ENCODE measurements at places on chromosomes 3 and 15. TPM values are rescaled to one million over a fixed set of nuclear protein-coding genes. Genes with fewer than 3 reads are reported as not detected.

DNA sequence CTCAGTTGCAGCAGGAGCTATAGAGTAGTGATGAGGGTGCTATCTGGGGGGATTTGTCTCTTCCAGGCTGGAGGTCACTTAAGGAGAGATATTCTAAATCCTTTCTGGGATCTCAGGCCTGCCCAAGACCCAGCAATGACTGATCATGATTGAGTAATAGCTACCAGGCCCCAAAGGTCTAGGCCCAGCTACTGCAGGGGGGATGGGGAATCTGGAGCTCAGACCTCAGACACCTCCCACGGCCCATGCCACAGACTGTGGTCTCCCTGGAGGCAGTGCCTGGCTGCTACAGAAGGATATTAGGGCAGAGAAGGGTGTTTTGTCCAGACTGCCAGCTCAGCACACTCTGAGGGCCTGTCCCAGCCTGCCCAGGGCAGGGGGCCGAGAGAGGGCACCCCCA is 6.9 kb downstream of the SLC38A3 start:
- no peak for DNase-seq
- H3K27me3 ChIP-seq = peaks cover 46% of the 10 kb centered on the region
- no peak overlapping the region for H3K27ac ChIP-seq
- H3K4me1 ChIP-seq = peaks cover 26% of the 10 kb centered on the region
- H3K36me3 ChIP-seq = no peaks in the 10 kb centered on the region

GRCh38 chr3:151350656-151351055 is 21.3 kb upstream of the P2RY13 start:
- H3K4me3 ChIP-seq = no peak overlapping the region
- no peaks in the 10 kb centered on the region for H3K36me3 ChIP-seq
- H3K27me3 ChIP-seq = no peaks in the 10 kb centered on the region
- DNase-seq = no peak
- H3K27ac ChIP-seq = no peak overlapping the region

DNA sequence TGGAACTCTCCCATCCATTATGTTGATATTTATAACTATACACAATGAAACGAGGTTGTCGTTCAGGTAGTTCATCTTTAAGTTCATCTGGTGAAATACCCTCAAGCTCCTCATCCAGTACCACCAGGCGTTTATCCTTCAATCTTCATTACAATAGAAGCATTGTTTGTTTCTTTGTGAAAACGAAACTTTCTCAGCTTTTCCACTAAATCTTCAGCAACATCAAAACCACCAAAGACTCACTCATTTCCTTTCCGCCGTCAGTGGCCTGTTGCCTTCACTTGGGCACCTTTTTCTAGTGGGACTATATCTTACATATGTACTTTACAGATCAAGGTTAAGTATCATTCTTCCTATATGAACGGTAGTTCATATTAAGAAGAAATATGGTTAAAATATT is 44.1 kb upstream of the TFG start:
- no peak overlapping the region for H3K4me3 ChIP-seq
- no peak for DNase-seq
- no peaks in the 10 kb centered on the region for H3K4me1 ChIP-seq
- no peak overlapping the region for H3K27ac ChIP-seq
- H3K36me3 ChIP-seq = peaks cover 3% of the 10 kb centered on the region

Gene CASR
- 2.5 TPM for total RNA-seq

Gene CLDN16
- total RNA-seq = 0.31 TPM

- no peak overlapping the region for H3K4me3 ChIP-seq
- no peaks in the 10 kb centered on the region for H3K36me3 ChIP-seq
- H3K27me3 ChIP-seq = no peaks in the 10 kb centered on the region
- DNase-seq = no peak
Measured at GRCh38 chr3:94405258-94406035, 342.6 kb downstream of the NSUN3 start.

Gene TARS3
- 21.5 TPM for total RNA-seq

DNA sequence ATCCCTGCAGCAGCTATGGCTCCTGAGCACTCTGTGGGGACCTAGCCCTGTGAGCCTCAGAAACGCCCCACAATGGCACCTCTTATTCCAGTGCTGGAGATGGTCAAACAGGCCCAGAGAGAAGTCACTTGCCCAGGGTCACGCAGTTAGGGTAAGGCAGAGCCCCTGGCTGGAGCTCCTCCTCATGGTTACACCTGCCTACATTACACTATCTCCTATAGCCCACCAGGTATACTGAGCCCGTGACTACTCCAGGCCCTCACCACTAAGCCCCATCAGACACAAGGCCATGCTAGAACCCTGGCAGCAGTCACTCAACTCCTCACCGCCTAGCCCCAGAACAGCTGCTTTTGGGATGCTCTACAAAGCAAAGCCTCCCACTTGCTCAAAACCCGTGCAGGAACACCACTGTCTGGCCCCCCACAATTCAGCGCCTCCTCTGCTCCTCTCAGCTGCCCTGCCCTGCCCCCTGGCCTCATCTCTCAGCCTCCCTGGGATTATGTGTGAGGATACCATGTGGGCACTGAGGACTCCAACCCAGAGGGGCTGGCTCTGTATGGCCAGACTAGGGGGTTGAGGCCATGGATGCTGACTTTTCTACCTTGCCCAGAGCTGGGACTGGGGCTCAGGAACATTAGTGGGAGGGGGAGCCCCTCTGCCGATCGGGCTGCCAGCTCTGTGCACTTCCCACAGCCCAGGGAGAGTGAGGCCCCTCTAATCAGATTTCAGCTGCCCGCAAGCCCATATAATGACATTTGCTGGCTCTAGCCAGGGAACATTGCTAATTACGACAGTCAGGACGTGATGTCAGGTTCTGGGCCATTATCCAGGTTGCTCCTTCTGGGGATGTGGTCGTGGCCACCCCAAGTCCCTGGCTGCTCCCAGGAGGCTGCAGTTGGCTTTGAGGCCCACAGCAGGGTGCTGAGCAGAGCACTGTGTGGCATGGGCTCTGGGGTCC is 4.0 kb downstream of the NT5DC2 start:
- peak overlapping the region; percentile 35 for H3K4me3 ChIP-seq
- H3K27ac ChIP-seq = peak overlapping the region; percentile 85
- H3K36me3 ChIP-seq = peaks cover 3% of the 10 kb centered on the region
- DNase-seq = no peak
- H3K4me1 ChIP-seq = peaks cover 11% of the 10 kb centered on the region

Gene ZNF662
- 0.40 TPM for total RNA-seq

GRCh38 chr3:149609595-149609994 is 48.2 kb downstream of the WWTR1 start:
- no peaks in the 10 kb centered on the region for H3K27me3 ChIP-seq
- peak overlapping the region; percentile 55 for H3K27ac ChIP-seq
- DNase-seq = no peak

Gene CEP19
- total RNA-seq = 2.5 TPM

- no peak overlapping the region for H3K27ac ChIP-seq
- H3K4me1 ChIP-seq = peaks cover 5% of the 10 kb centered on the region
- H3K36me3 ChIP-seq = no peaks in the 10 kb centered on the region
- no peak overlapping the region for H3K4me3 ChIP-seq
Measured at GRCh38 chr3:65569129-65569528, 469.6 kb downstream of the MAGI1 start.

Gene ST3GAL6
- 49.2 TPM for total RNA-seq

DNA sequence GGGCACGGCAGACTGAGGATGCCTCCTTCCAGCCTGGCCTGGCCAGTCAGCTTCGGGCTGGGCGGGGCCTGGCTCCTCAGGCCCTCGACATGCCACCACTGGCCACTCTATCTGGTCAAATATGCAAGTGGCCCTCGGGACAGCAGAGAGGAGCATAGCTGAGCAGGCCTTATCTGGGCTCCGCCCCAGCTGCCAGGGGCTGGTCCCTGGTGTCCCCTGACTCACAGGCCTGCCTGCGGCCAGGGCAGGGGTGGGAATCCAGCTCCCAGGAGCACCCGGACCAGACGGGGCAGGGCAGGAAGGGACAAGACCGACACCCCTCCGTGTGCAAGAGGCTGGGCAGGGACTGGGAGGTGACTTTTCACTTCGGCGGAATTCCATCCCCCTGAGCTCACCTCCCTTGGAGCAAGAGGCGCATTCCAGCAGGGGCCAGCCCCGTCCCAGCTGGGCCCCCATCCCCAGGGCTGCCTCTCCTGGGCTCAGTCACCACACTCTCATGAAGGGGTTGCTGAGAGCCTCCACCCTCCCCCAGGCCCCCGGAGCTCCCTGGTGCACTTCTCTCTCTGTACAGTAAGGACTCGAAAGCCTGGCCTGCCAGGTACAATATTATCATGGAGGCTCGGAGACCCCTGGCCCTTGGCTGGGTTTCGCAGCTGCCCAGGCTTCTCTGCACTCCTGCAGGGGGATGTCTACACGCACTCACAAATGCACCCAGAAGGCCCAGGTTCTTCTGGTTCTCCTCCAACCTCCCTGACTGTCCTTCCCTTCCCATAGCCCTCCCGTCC is 29.5 kb downstream of the WNT7A start:
- H3K36me3 ChIP-seq = no peaks in the 10 kb centered on the region
- H3K4me1 ChIP-seq = peaks cover 2% of the 10 kb centered on the region
- H3K27me3 ChIP-seq = peaks cover 23% of the 10 kb centered on the region
- no peak for DNase-seq
- H3K27ac ChIP-seq = no peak overlapping the region

GRCh38 chr3:171760477-171760876 is 49.8 kb downstream of the PLD1 start:
- no peak overlapping the region for H3K4me3 ChIP-seq
- DNase-seq = no peak
- no peak overlapping the region for H3K27ac ChIP-seq
- H3K4me1 ChIP-seq = peaks cover 18% of the 10 kb centered on the region
- H3K27me3 ChIP-seq = no peaks in the 10 kb centered on the region

- peak overlapping the region; percentile 94 for H3K27ac ChIP-seq
- H3K4me1 ChIP-seq = peaks cover 14% of the 10 kb centered on the region
- H3K27me3 ChIP-seq = peaks cover 5% of the 10 kb centered on the region
- peak; percentile 10 for DNase-seq
Measured at GRCh38 chr3:120369037-120369467, 19.9 kb upstream of the LRRC58 start.

Gene DYNC1LI1
- 43.8 TPM for total RNA-seq

DNA sequence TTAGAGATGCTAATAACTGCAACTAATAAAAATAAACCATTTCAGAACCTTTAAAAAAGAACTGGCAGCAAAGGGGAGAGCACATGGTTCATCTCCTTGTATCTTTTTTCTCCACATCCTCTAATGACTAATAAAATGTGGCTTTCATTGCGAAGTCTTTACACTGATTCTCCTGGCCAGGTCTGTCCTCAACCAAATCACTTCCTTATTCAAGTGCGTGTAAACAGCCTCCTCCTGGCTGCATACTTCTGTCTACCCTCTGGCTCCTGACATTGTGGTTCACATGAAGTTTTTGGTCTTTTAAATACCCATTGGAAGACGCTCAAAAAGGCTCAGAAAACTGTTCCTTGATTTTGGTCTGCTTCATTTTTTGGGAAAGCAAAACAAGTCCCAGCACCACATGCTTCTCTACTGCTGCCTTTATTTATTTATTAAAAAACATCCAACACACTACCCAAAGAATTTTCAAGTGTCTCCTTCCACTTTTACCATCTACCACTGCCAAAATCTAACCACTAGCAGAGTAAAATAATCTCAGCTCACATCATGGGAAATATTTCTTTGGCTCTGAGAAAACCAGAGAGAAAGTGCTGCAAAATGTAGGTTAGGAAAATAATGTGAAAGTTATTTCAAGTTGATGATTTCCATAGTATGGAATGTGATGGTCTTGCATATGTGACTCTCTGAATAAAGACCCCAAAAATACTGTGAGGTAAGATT is 85.1 kb downstream of the EFL1 start:
- H3K27ac ChIP-seq = no peak overlapping the region
- no peak overlapping the region for H3K4me3 ChIP-seq
- DNase-seq = no peak
- no peaks in the 10 kb centered on the region for H3K27me3 ChIP-seq
- H3K4me1 ChIP-seq = no peaks in the 10 kb centered on the region

DNA sequence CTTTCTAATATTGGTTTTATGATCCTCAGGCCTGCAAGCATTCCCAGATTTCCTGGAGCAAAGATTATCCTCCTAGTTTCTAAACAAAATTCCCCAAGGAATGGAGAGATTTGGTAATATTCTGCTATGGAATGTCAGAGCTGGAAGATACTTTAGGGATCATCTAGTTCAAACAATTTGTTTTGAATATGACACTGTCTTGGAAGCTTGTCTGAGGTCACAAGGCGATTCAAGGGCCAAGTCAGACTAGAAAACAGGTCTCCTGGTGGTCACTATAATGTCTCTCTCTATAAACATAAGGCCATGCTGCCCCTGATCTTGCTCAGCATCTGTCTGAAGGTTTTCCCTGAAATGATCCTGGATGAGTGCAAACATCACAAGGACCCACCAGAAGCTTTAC is 143.4 kb upstream of the BCL6 start:
- peaks cover 6% of the 10 kb centered on the region for H3K36me3 ChIP-seq
- no peak for DNase-seq
- H3K27me3 ChIP-seq = no peaks in the 10 kb centered on the region
- no peak overlapping the region for H3K4me3 ChIP-seq
- peaks cover 2% of the 10 kb centered on the region for H3K4me1 ChIP-seq

DNA sequence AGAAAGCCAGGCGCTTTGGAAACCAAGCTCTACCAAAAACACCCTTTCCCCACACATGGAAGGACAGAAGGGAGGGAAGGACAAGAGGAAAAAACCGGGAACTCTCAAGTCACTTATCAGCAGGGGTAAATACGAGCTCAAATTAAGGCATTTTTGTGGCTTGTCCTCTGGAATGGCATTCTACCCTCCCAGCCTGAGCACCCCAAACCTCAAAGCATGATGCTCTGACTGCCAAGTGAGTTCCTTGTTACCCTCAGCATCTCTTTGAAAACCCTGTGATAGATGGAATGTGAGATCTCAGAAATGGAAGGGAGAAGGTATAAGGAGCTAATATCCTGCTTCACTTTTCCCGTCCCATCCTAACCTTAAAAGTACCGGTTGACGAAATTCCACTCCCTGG is 8.1 kb upstream of the CSPG5 start:
- H3K4me3 ChIP-seq = no peak overlapping the region
- no peaks in the 10 kb centered on the region for H3K4me1 ChIP-seq

GRCh38 chr3:40585381-40586016 is 60.7 kb downstream of the ZNF621 start:
- no peak for DNase-seq
- no peak overlapping the region for H3K4me3 ChIP-seq
- peaks cover 47% of the 10 kb centered on the region for H3K27me3 ChIP-seq

GRCh38 chr3:196667056-196667825 is 27.7 kb downstream of the NRROS start:
- no peaks in the 10 kb centered on the region for H3K36me3 ChIP-seq
